Peyer's patch (tissue), 4 donors: ENCODE measurements at places on chromosomes 5 and 9.
A peak's percentile ranks its signal among the peaks of the same experiment; 100 is the strongest.

- no peak for DNase-seq
These were observed 7.1 kb upstream of the ENTREP1 start for GRCh38 chr9:69317894-69318293.

- DNase-seq, result no peak
These were observed 50.0 kb upstream of the GOLPH3 start for GRCh38 chr5:32223972-32224609.

DNA sequence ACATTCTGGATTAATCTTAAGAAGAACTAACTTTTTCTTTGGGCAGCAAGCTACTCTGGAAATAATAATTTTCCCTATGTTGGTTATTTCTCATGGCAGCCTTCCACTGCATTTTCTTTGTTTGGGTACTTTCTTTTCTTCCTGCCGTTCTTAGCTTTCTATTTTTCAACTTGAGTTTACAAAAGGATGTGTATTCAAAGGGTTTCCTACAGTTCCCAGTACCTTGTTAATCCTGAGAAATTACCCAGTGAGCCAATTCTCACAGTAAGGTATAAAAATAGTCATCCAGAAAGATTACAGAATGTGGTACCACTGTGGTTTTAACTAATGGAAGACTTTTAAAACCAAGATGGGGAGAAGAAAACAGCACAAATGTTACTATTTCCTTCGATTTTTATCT lies 20.2 kb downstream of the GPR21 start:
- DNase-seq, result no peak

DNA sequence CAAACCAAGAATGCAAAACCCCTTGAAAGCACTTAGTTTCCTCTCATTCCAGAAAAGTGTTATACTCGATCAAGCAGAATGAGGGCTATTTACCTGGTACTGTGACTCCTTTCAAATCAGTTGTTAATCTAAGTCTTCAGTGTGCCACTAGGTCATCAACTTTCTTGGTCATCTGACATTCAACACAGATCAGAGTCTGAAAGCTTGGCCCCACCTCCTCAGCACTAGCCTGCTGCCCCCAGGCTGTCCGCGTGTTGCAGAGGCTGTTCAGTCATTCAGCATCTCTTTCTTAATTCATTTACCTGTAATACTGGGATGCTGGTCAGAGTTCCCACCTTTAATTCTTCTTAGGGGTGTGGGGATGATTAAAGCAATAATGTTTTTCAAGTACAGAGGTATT lies 28.5 kb downstream of the ENC1 start:
- DNase-seq, result no peak

GRCh38 chr9:124348831-124349230 lies 66.4 kb downstream of the PSMB7 start:
- DNase-seq, result peak; percentile 43

GRCh38 chr9:70117835-70118319 lies 74.2 kb downstream of the MAMDC2 start:
- DNase-seq, result no peak

DNA sequence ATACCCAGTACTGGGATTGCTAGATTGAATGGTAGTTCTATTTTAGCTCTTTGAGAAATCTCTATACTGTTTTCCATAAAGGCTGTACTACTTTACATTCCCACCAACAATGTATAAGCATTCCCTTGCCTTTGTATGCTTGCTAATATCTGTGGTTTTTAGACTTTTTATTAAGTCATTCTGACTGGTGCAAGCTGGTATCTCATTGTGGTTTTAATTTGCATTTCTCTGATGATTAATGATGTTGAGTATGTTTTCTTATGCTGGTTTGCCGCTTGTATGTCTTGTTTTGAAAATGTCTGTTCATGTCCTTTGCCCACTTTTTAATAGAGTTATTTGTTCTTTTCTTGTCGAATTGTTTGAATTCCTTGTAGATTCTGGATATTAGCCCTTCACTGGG lies 512.7 kb upstream of the PAPPA start:
- DNase-seq, result no peak

DNA sequence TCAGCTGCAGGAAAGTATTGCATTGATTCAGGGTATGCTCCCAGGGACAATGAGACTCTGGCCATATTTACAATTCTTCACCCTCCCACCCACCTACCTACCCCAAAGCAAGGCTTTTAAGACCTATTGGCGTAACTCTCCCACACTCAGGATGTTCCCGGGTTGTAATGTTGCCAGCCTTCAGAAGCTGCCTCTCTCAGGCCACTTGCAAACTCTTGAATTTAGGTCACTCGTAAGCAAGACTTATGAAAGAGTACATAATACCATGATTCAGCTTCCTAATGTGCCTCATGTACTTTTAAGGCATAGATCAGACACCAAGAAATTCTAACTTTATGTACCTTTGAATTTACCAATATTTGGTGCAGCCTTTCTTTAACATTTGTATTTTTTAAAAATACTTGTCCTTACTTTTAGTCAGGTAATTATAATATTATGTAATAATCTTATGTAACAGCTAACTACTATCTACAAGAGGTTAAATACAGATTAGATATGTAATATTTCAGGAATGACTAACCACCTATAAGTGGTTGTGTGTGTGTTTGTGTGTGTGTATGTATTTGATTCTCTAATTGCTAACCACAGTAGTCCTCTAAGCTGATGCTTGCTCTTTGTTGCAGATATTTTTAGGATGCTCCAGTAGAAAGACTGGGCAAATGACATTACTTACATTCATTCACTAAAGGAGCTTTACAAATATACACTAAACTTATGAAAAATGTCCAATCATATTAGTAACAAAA lies 630.5 kb upstream of the MEF2C start:
- no peak for DNase-seq

DNA sequence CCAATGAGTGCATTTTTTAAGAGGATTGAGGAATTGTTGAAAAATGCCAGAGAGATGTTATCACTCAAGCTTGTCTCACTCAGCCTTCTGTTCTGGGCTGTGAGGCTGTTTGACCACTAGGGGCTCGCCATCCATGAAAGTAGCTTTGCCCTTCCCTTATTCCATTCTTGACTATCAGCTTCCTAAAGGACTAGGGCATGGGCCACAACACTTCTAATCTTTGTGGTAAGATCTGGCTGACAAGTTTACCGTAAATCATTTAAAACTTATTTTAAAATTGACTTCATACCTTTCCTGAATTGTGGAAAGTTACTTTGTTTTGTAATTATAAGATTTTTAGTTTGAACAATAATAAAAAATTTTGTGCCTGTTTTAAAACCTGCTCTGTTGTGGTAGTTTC lies 49.5 kb downstream of the TJP2 start:
- no peak for DNase-seq

GRCh38 chr5:67510204-67510603 lies 313.6 kb upstream of the CD180 start:
- DNase-seq, result no peak

DNA sequence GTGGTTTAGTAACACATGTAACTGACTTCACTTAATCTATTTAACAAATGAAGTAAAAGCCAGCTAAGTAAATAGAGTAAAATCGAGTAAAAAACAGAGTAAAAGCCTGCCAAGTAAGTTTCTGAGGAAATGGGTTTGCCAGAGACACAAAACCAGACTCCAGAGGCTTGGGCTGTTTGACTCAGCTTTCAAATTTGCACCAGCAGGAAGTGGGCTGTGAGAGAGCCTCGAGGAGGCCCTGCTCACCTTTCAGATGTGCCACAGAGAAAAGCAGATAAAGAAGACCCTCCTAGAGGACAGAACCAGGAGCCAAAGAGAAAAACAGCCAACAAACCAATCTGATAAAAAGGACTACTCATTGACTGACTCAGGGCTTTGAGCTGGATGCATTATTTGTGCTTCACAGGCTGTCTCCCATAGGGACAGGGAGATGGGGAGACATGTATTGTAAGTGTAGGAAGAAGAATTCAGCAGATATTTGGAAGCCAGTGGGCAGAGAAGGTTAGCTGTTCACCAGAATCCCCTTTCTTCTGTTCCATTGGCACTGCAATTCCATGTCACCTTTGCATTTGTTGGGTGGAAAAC lies 14.4 kb upstream of the AMACR start:
- DNase-seq, result no peak

GRCh38 chr9:135552021-135552697 lies 6.2 kb downstream of the OBP2A start:
- DNase-seq, result no peak

DNA sequence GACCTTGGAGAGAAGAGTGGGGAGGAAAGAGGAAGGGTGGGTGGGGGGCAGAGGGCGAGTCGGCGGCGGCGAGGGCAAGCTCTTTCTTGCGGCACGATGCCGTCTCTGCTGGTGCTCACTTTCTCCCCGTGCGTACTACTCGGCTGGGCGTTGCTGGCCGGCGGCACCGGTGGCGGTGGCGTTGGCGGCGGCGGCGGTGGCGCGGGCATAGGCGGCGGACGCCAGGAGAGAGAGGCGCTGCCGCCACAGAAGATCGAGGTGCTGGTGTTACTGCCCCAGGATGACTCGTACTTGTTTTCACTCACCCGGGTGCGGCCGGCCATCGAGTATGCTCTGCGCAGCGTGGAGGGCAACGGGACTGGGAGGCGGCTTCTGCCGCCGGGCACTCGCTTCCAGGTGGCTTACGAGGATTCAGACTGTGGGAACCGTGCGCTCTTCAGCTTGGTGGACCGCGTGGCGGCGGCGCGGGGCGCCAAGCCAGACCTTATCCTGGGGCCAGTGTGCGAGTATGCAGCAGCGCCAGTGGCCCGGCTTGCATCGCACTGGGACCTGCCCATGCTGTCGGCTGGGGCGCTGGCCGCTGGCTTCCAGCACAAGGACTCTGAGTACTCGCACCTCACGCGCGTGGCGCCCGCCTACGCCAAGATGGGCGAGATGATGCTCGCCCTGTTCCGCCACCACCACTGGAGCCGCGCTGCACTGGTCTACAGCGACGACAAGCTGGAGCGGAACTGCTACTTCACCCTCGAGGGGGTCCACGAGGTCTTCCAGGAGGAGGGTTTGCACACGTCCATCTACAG lies 760 bp downstream of the NPR3 start:
- DNase-seq, result no peak

DNA sequence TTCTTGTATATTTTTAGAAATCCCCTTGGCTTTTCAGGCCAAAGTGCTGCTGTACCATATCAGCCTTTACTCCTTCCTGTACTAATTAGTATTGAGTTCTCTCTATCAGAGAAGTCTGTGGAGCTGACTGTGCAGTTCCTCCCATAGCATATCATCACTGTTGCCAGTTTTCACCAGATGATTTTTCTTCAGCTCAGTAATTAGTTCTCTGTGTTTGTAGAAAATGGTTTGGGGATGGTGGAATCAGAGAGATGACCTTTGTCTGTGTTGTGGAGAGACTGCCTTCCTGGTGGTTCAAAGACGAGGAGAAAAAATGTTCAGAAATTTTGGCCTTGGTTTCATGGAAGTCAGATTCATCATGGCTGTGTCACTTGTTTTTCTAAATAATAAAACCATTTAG lies 227.5 kb upstream of the ACTBL2 start:
- DNase-seq, result no peak
